DND-41 (cell line): ENCODE measurements at places on chromosomes 6 and 20.

- no peak for DNase-seq
Measured at GRCh38 chr20:24785141-24786110, 163.6 kb upstream of the CST7 start.

DNA sequence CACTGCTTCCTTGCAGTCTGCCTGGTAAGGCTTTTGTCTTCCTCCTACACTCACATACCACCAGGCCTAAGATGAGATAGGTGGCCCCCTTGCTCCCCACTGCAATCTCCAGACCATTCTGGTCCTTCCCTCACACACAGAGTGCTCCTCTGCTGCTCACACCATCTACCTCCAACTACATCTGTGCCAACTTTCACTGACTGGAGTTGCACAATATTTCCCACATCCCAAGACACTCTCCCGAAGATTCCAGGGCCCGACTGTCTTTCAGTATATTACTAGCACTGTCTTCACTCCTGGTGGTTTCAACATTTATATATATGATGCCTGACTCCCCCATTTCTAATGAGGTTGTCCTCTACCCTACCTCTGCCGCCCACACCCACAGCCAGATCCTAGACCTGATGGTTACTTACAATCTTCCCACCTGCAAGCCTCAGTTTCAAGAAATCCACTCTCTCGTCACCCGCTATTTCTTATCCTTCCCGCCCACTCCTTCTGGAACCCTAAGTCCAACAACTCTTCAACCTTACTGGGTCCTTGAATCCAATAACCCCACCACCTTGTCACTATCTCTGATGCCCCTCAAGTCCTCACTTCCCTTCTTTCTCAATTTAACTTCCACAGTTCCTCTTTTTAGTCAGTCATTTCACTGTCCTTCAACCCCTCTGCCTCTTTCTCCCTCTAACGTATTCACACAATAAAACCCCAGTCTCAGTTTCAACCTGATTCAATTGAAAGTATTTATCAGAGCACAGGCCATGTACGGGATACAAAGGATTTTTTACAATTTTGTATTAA, 21.6 kb downstream of the RALGAPA2 start:
- DNase-seq: no peak

DNA sequence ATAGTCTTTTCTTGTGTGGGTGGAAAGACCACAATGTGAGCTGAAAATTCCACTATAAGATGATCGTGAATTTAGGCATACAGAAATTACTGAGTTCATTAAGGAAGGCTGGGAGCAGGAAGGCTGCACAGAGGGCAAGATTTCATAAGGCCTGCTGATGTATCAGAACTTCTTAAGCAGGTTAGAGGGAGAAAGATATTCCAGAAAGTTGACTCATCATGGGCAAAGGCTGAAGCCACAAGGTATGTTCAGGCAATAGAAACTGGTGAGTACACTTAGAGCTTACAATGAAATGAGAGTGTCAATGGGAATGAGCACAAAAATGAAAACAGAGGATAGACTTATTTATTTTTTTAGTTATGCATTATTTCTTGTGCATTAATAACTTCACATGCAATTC, 618.6 kb downstream of the CBLN4 start:
- no peak for DNase-seq

GRCh38 chr6:97304701-97305100, 21.7 kb upstream of the MMS22L start:
- DNase-seq: no peak

GRCh38 chr6:7424058-7424457, 34.5 kb downstream of the RIOK1 start:
- DNase-seq: no peak

GRCh38 chr20:52524861-52525260, 333.3 kb upstream of the ZFP64 start:
- no peak for DNase-seq

DNA sequence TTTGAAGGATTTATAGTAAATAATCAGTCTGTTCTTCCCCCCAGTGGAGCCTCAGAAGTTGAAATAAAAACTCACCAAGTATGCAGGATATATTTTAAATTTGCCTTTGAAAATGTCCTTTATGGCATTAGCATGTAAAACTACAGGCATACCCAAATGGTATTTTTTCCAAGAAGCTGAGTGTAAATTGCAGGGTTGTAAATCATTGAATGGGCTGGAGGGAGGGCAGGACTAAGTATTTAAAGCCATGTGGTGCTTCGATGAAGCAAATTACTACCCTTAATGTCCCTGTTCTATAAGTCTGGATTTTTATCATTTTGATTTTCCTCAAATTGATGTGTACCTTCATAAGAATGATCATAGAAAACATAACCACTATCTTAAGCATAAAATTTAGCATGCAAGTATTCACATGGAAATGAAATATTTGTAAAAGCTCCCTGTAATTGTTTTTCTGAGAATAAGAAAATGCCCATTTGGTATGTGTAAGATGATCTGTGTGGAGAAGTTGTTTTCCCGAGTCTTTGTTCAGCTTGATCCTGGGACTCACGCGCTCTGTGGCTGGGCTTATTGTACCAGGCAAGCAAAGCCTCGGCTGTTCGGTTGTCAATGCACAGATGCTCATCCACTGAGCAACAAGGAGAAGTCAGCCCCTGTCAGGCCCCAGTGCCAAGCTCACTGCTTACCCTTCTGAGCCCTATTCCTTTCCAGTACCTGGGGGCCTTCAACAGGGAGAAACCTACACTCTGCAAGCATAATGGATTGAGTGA, 66.7 kb downstream of the CD164 start:
- no peak for DNase-seq

DNA sequence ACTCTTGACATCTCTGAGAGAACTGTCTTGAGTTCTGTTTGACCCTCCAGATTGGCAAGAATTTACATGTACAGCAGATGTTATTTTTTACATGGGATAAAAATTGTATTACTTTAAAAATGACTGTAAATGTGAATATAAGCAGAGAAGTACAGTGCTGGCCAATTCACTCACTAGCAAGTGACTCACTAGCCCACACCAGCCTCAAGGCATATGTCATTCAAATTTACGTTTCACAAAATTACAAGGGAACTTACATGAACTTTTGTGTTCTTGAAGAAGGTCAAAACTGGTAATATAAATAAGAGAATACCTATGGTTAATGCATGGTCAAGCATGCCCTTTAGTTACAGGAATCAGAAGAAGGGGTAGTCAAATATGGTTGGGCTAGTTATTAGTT, 54.0 kb upstream of the HMGCLL1 start:
- no peak for DNase-seq

- no peak for DNase-seq
Measured at GRCh38 chr6:11711984-11712711, 66.5 kb downstream of the ADTRP start.

GRCh38 chr6:157885211-157885788, 62.3 kb downstream of the SNX9 start:
- DNase-seq: peak; percentile 50

- DNase-seq: no peak
Measured at GRCh38 chr6:168908887-168909286, 344.8 kb downstream of the THBS2 start.

DNA sequence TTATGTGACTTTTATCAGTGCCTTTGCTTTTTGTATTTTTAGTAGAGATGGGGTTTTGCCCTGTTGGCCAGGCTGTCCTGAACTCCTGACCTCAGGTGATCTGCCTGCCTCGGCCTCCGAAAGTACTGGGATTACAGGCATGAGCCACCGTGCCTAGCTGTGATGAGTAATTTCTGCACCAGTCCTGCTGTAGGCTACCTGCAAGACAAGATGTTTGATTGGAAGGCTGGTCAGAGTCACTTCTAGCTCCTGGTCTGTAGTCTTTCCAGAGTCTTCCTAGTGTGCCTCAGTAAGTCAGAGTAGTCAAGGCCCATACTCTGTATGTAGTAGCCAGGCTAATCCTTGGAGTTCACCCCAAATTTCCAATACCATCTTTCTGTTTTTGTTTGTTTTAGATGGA, 8.9 kb downstream of the TIAM2 start:
- DNase-seq: no peak

- DNase-seq: peak; percentile 77
Measured at GRCh38 chr6:149750136-149750609, 632 bp downstream of the PCMT1 start.

DNA sequence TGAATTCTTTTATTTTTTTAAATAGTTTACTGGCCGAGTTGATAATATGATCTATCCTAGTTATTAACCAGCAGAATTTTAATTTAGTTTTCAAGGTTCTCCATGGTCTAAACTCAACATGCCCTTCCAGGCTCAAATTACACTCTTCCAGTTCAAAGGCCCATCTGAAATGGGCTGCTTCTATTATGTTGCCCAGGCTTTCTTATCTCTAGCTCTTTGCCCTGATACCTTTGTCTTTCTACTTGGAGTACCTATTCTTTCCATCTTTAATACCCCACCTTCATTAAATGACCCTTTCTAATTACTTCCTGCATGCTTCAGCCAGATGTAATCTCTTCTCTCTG, 541.2 kb upstream of the FLRT3 start:
- DNase-seq: no peak

DNA sequence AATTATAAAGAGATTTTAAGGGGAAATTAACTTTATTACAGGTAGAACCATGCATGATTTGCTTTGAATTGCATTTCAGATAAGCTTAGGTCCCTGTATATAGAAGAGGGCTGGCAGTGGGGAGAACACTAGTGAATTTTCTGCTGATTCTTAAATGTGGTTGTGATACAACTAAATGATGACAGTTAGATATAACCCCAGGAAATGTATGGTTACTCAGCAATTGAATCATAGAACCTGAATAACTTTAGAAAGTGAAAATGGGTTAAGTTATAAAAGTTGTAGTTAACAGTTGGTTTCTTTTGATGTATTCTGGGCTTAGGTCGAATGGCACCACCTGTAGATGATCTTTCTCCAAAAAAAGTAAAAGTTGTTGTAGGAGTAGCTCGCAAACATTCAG, 70.1 kb downstream of the PHF3 start:
- DNase-seq: no peak

GRCh38 chr20:1245578-1245977, 19.7 kb downstream of the RAD21L1 start:
- no peak for DNase-seq

- no peak for DNase-seq
Measured at GRCh38 chr6:121627761-121628160, 192.3 kb downstream of the GJA1 start.

- DNase-seq: peak; percentile 91
Measured at GRCh38 chr6:105587349-105588122, 184.7 kb upstream of the PREP start.

DNA sequence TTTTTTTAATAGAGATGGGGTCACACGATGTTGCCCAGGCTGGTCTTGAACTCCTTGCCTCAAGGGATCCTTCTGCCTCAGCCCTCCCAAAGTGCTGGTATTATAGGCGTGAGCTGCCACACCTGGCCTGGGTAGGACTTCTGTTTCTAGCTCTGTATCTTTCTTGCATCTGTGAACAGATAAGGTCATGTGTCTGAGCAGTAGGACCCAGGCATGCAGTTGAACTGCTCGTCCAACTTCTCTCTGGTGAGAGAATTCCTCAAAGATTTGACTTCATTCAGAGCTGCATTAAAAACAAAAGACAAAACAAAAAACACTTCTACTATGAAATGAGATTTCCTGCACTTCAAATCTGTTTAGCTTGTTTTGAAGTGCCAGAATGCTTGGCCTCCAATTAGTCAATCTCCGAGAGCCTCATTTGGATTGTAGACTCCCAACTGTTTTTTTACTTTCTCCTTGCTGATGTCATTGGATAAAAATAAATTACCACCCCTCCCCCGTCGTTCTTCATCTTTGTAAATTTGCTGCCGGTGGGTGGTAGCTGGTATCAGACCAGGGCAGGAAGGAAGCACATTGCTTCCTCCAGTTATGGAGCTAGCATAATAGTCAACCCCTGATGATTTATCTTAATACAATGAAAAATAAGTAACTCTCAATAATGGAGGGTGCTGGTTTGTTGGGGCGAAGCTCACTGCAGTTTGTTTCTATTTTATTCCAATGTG, 17.6 kb downstream of the CD109 start:
- DNase-seq: no peak

GRCh38 chr6:158452191-158452590, 107.7 kb upstream of the TMEM181 start:
- DNase-seq: no peak

DNA sequence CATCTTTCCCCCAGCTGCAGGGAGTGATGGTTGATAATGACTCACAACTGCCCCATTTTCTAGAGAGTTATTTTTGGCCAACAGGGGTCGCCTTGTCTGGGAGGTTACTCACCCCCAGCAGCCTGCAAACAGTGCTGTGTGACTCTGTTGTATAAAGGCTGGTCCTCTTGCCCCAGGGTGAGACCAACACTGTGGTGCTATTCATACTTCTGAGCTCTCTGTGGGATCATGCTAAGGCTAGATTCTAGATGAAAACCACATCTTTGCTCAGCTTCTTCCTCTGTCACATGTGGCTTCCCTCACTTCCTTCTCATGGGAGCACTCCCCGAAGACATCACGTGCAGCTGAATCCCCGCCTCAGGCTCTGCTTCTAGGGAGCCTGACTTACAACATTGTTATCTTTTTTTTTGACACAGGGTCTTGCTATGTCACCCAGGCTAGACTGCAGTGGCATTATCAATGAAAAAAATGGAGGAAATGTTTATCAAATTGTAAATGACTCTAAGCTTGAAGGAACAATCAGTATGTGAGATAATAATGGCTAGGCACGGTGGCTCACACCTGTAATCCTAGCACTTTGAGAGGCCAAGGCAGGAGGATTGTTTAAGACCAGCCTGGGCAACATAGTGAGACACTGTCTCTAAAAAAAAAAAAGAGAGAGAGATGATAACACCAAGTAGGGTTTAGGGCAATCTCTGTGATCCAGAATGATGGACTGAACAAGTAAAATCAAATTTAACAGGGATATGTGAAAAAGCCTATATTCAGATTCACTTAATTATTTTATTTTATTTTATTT, 55.7 kb upstream of the SLC23A2 start:
- DNase-seq: peak; percentile 87

DNA sequence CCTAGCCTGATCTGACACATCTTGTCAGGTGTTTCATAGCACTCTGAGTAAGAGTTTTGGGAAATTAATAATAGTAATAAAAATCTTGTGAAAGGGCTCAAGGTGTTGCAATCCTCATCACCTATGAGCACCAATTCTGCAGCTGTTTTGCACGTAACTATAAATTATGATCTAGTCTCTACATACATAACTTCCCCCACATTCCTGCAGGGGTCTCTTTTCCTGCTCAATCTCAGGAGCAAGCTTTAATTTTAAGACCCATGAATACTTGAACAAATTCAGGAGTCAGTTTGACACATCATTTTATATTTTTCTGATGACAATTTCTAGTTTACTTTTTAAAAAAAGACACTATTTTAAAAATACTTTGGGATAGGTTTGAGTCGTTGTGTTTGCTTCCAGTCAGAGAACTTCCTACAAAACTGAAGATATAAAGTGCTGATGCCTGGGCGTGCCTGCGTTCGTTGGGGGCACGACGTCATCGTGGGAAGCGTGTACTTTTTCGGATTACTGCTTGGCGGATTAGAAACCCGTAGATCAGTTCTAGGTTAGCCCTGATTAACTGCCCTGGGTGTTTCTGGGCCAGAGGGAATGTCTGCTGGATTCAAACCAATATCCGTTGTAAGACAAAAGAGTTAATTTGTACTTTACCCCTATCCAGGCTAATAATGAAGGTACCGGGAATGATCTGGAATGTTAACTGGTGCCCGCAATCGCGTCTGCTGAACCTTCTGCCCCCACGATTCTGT, 1.0 kb upstream of the E2F3 start:
- DNase-seq: peak; percentile 47
